Neural crest cell (in vitro differentiated cells): ENCODE measurements at places on chromosomes 1 and 21. TPM values are rescaled to one million over a fixed set of nuclear protein-coding genes. Genes with fewer than 3 reads are reported as not detected.
A peak's percentile ranks its signal among the peaks of the same experiment; 100 is the strongest.

DNA sequence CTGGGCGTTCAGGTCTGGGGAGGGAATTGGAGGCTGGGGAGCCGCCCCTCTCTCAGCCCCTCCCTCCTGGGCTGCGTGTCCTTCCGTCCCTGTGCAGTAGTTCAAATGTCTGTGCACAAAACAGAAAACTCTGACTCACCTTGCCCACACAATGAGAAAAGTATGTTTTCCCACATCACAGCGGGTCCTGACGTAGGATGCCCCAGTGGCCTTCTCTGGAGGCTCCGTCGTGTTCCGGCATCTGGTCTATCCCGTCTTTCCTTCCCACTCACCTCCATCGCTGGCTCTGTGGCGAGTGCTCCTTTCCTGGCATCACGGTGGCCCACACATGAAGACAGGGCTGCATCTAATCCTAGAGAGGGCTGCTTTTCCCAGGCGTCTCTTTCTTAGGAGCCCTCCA lies 224.0 kb downstream of the KAZN start:
- DNase-seq: no peak

DNA sequence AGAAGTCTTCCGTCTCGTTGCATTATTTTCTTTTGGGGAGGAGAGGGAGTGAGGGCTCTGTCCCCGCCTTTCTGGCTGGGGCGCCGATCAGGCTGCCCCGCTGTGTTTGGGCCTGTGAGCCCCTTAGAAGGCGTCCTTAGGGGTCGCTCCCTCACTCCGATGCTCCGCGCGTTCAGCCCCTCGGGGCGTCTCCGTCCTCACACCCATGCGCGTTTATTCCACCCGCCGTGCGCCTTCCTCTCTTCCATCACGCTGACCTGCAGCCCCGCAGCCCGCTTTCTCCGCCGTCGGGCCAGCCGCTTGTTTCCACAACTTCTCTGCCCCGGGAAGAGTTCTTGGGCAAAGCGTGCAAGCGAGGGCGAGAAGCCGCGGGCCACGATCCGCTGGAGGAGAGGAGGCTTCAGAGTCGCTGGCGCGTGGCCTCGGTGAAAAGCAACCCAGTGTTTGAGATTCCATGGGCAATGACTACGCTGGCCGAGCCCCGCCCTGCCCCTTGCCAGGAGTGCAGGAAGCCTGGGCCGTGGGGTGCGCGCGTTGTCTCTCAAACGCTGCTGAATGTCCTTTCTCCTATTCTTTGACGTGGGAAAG lies 27.7 kb downstream of the TRIM11 start:
- DNase-seq: no peak

DNA sequence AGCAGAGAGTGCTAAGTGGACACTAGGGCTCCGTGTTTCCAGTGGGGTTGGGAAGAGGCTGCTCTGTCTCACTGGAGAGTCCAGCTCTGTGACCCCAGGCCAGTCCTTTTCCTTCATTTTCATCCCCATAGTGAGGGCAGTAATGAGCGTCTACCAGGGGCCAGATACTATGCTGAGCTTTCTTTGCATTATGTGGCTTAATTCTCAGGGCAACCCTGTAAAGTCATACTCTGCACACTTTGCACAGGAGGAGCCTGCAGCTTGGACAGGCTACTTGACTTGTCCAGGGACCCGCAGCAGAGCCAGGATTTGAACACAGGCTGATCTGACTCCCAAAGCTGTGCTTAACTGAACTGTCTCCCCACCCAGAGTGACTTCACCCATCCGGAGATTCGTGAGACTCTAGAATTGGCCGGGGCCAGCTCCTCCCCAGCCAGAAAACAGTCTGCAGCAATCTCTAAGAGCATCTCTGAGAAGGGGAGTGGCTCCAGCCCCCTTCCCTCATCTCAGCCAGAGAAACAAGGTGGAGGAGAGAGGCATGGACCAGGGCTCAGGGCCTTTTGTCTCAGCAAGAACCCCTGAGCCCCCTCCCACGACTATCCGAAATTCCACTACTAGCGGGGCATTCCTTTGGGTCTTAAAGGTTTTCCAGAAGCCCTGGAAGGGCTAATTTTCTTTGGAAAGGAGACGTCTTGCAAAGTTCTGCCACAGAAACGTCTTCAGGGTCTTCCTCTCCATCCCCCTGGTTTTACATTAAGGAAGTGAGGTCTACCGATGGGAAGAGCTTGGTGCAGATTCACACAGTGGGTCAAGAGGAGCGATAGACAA lies 866 bp upstream of the FNDC5 start:
- no peak for DNase-seq

DNA sequence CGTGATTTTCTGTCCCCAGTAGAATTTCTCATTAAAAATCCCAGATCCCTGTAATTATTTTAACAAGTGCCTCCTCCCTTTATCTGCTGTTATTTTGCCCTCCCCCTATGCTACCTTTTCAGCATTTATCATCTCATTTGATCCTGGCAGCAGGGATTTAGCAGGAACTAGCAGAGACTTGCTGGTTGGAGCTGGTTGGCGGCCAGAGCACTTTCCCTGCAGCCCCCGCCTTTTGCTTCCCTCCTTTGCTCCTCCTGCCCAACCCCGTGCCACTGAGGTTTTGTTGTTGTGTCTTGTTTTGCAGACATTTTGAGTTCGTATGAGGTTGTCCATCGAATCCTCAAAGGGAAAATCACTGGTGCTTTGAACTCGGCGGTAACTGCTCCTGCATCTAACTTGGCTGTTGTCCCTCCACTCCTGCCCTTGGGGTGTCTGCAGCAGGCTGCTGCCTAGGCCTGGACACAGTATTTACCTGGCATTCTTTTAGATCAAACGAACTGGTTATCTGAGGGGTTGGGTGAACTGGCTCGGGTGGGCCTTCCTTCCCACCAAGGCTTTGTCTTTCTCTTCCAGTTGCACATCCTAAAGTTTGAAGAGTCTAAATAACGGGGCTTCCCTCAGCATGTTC lies 11.2 kb downstream of the UBE2Q1 start:
- DNase-seq: no peak

- no peak for DNase-seq
Measured at GRCh38 chr1:12811409-12811784, 19.8 kb downstream of the PRAMEF11 start.

- no peak for DNase-seq
Measured at GRCh38 chr1:1547011-1547410, 6.6 kb upstream of the TMEM240 start.

DNA sequence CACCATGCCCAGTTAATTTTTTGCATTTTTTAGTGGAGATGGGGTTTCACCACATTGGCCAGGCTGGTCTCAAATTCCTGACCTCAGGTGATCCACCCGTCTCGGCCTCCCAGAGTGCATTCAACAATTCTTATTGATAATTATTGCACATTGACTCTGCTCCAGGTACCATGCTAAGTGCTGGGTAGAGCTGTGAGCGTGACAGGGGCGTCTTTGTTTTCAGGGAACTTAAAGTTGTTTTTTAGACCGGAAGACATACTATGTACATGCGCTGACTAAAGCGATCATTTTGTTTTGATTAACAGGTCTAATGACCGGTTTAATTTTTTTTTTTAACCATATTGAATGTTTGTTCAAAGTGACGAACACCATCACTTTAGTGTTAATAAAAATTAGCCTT lies 4.0 kb downstream of the CD247 start:
- DNase-seq: no peak

The SLC30A10 gene
- 0.63 and 0.73 TPM in 2 replicates for total RNA-seq

- DNase-seq: no peak
Measured at GRCh38 chr21:27269644-27270043, 302.8 kb upstream of the ADAMTS5 start.

The KIF14 gene
- total RNA-seq: 22.0 and 23.7 TPM in 2 replicates

DNA sequence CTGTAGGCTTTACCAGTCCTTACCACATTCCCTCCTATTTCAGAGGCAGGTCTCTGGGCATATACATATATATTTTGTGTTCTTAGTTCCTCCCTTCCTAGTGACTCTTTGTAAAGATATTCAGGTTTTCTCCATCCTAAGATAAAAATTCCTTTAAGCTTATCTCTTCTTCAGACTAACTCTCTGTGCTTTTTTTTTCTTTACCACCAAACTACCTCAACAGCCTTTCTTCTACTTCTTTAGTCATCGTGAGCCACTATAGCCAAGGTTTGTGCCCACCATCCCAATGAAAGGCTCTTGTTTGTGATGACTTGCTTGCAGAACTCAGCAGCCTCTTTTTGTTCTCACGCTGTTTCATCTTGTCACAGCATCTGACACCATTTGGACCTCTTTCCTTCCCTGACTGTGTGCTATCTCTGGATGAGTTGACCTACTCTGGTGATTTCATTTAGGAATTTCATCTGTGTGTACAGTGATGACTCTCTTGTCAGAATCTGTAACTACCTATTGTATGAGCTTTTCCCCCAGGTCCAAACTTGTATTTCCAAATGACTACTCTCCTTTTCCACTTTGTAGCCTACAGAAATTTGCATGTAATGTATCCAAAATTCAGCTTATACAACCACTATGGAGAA lies 59.0 kb upstream of the MACF1 start:
- DNase-seq: no peak

The HAPLN2 gene
- 0.70 and 0.91 TPM in 2 replicates for total RNA-seq

DNA sequence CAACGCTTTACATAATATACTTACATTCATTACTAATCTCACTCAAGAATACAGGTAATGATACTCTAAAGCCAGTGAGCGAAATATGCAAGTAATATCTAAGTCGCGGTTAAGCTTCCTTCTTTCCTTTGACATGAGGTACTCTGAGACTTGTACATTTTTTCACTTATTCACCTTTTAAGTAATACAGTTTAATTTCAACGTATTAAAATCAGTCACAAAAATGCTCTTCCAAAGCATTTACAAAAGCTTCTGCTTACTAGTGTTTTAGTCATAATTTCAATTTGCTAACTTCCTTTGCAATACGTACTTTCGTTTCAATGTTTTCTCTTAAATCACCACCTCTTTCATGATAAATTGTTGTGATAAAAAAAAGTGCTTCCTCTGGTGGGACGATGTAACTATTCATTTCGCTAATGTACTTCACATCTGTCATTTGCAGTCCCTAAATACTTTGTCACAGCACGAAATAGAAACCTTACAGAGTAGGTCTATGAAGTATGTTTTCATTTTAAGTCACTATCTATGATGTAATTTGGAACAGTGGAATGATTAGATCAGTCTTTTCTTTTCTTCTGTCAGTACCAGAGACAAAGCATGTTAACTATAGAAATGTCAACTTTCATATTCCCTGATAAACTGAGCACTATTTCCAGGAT lies 34.0 kb upstream of the ADGRL4 start:
- DNase-seq: no peak

DNA sequence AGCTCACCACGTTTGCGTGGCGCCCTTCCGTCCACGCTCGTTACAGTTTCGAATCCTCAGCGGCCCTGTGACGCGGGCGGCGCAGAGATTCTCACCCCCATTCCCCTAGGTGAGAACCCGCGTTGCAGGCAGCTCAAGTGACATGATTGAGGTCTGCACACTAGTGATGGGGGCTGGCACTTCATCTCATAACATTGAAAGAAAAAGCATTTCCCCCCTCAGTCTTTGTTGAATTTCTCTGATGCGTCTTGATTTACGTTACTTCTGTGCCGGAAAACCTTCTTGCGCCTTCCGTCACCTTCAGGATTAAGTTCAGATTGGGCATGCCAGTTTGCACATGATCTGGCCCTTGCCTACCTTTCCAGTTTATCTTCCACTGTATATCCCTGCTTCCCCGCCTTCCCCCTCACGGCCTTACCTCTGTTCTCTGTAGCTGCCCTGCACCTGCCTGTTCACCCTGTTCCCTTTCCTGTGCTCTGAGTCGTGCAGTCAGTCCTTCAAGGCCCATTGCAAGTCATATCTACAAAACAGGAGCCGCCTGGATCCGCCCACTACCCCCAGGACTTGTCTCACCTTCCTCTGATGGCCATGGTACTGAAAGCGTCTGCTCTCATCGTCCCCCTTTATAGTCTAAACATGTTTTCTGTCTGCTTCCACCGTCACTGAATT lies 1.1 kb downstream of the CTPS1 start:
- DNase-seq: peak; percentile 12

DNA sequence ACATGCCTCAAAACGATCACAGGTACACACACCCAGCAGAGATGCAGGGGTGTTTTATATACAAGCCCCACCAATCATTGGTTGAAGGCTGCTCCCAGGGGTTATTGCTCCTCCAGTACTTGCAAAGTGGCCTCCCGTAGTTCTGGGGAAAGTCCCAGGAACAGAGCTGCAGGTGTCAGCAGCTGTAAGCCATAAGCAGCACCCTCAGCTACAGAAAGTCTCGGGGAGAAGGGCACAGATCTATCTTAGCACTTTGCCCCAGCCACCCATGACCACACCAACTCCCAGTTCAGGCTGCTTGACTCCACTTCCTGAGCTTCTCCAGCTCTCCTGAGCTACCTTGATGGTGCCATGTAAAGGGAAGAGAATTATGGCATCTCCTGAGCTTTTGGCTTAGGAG lies 222.7 kb upstream of the GJB5 start:
- no peak for DNase-seq

GRCh38 chr1:223035724-223036478 lies 107.1 kb downstream of the TLR5 start:
- no peak for DNase-seq

- no peak for DNase-seq
Measured at GRCh38 chr1:98749152-98749756, 87.7 kb downstream of the SNX7 start.

DNA sequence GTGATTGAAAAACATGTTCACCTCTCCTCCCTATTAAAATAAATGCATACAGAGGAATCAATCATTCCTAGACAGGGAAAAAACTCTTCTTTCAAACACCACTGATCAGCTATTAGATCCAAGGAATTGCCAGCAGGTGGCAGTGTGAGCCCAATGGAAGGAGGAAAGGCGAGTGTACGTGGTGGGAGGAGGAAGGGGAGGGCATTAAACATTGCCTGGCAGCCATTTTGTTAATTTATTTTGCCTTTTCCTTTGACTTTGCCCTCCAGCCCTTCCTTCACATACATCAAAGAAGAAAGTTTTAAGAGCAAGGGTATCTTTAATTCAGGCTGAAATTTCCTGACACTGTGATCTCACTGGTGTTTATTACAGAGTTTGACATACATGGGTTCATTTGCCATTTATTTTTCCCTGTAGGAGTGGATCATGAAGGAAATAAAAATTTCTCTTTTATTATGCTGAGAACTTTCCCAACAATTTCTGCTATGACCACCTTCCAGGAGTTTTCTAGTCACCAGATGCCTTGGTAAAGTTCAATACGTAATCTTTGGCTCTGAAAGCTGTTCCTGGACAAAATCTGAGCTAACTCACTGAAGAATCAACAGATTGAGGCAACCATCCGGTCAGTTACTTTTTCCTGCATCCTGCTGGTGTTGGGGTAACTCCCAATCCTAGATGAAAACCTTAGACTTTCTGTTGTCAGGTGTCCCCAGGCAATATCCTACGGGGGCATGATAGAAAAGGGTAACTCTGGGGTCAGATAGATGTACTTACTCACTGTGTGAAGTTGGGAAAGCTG lies 1.9 kb upstream of the GNAI3 start:
- DNase-seq: peak; percentile 97

The CDCA8 gene
- 70.3 and 72.1 TPM in 2 replicates for total RNA-seq

DNA sequence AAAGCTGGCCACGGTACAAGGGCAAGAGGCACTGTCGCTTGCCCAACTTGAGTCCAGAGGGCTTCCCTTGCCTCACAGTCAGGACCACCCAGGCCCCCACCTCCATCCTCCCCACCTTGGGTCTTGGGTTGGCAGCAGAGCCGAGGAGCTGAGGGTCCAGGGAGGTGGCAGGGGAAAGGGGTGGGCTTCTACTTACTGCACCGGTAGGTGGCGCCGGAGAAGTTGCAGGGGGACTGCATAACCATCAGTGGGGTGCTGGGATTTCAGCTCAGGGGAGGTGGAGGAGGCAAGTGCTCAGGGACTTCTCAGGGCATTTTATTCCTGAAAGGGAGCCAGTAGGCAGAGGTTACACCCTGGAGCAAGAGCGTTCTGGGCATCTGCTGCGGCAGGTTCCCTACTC lies 44.0 kb downstream of the TRIM62 start:
- DNase-seq: peak; percentile 71
